ENCODE measurements at places on chromosomes 11 and 22.

- no peak for DNase-seq
These were observed 4.2 kb upstream of the UVRAG start for GRCh38 chr11:75810637-75811390.

- no peak for DNase-seq
These were observed 158.4 kb downstream of the ETS1 start for GRCh38 chr11:128428935-128429334.

DNA sequence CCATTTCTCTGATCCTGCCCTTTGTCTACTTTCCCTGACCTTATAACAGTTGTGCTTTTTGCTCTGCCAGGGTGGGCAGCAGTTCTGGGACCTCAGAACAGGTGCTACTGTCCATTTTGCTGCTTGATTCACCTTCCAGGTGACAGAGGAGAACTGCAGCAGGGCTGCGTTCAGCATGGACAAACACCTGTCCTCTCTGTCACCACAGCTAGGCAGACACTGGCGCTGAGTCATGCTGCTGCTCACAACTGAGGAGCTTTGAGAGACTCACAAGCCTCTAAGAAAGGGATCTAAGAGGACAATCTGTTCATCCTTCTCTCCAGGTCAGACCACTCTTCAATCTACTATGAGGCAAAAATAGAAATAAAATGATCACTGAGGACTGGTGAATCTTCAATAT lies 1144.5 kb upstream of the CCDC90B start:
- DNase-seq, result no peak

GRCh38 chr11:79942090-79942489 lies 501.3 kb upstream of the TENM4 start:
- DNase-seq, result no peak

DNA sequence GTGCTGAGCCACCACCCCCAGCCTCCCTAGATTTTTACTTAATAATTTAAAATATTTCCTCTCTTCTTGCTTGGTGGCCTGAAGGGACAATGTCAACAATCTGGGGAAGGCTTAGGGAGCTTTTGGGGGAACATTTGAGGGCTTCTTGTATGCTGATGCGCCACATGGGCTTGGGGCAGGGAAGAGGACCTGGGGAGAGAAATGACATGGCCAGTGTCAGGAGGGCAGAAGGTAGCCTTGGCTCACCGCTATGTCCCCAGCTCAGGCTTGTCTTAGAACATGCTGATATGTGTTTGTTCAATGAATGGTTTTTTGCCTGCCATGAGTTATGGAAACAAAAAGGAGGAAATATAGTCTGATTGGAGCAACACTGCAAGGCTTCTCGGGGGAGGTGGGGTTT lies 51.6 kb downstream of the ST14 start:
- DNase-seq, result no peak

DNA sequence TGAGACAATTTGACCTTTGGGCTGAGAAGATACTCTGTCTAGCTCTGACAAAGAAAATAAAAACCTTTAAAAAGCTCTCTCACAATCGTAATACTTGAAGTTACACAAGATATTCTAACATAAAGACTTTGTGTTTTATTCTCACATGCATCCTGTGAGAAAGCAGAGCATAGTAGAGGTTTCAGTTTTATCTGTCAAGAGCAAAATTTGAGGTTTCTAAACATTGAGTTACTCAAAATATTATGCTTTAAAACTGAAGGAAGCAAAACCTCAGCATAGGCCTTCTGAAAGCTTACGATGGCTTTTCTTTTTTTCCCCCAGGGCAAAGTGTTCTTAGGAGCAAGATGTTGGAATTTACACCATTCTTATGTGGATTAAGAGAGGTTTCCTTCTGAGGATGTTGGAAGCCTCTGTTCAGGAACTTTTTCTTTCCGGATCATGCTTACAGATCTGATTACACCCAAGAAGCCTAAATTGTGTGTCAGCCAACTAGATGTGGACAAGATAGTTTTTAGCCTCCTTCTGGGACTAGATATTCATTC lies 15.0 kb upstream of the OR51M1 start:
- DNase-seq, result no peak

- DNase-seq, result no peak
These were observed 27.4 kb downstream of the FBLN1 start for GRCh38 chr22:45529971-45530575.

DNA sequence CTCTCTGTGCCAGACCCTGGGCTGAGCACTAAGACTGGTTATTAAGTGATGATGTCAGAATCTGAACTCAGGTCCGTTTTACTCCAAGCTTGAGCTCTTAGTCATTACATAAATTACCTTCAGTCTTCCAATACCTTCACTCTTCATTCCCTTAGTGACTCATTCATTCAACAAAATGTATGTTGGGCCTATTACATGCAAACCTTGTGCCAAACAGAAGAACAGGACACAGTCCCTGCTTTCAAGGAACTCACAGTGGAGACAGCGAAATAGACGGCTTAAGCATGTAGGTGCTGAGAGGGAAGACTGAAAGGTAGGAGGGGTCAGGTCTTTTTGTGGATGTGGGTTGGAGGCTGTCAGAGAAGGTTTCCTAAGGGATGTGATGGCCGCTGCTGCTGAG lies 3.3 kb downstream of the KCTD14 start:
- DNase-seq, result no peak

DNA sequence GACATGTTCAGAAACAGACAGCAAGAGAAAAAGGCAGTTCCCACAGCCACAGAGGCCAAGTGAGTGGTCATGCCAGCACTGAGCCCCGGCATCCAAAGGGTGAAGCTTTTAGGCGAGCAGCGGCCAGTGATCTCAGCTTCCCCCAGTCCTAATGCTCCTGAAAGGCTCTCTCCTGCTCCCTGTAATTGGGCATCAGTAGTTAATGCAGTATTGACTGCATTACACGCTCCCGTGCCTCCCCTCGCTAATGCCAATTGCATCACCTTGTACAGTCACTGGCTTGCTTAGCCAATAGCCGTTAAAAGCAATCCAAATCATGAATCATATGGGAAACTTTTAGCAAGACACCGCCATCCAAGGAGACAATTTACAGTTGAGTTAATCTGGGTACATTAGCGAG lies 4.9 kb downstream of the LMO1 start:
- DNase-seq, result no peak

- DNase-seq, result no peak
These were observed 9.5 kb upstream of the GNAZ start for GRCh38 chr22:23060612-23061400.

DNA sequence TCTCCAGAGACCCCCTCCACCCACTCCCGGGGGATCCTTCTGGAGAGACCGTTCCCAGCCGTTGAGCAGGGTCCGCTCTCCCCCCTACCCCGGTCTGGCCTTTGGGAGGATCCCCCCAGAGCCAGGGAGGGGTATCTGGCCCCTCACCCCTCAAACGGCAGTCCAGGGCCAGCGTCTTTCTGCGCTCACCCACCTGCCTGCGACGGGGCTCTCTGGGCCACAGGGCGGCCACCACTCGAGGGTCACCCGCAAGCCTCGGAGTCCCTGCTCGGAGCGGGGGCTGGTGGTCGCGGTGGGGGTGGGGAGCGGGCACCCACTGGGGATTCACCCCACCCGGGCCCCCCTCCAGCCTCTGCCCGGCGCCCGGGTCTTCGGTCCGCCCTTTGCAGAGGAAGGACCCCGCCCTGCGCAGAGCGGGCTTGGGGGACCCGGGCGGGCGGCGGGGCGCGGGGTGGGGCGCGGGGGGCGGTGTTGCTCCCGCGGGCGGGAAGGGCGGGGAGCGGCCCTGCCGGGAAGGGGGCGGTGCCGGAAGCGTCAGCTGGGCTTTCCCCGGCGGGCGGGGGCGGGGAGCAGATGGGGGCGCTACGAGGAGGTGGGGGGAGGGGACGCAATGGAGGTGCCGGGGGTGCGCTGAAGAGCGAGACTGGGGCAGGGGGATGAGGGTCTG lies 16.6 kb downstream of the CRELD2 start:
- peak; percentile 93 for DNase-seq

DNA sequence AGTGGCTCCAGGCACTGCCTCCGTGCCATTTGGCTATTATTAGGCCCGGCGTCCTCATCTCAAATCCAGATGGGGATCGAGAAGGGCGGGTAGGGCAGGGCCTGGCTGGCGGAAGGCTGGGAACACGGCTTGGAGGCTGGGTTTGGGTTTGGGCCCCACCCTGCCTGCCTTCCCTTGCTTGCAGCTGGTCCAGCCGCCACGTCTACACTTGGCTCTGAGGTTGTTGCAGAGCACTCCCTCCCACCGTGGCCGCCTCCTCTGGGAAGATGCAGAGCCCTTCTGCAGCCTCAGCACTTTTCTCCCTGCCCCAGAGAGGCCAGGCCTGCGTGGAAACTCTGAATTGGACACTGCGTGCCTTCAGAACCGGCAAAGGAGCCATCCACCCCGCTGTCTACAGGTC lies 5.2 kb upstream of the SMTN start:
- peak; percentile 90 for DNase-seq

DNA sequence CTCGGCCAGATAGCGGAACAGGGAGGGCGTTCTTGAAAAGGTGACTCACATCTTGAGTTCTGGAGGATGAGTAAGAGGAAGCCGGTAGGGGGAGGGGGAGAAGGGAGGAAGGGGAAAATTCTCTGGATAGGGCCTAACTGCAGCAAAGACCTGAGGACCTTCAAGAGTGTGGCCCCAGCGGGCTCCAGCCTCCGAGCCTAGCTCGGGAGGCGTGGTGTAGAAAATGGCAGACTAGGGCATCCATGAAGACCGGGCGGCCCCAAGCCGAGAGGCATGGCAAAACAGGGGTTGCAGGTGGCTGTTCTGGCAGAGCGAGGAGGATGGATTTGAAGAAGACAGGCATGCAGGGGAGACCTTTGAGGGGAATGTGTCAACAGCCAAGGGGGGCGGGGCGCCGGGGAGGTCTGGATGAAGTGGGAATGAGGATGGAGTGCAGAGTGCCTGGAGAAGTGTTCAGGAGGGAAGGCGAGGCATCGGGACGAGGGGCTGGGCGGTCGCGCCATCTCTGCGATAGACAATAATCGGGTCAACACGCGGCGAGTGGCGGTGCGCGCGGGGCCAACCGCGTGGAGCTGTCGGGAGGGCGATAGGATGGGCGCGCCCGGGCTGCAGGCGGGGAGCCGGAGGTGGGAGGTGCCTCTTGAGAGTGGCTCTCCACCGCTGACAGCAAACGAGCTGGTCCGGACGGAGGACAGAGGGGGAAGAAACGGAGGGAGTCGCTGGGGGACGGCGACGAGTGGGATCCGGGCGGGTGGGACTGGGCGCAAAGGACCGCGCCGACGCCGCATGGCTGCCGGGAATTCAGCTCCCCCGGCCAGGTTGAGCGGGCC lies 40.0 kb upstream of the CREB3L1 start:
- peak; percentile 83 for DNase-seq

GRCh38 chr11:33898957-33899356 lies 7.1 kb upstream of the LMO2 start:
- DNase-seq, result no peak

- DNase-seq, result no peak
These were observed 2.2 kb downstream of the OR8B12 start for GRCh38 chr11:124541204-124541603.

DNA sequence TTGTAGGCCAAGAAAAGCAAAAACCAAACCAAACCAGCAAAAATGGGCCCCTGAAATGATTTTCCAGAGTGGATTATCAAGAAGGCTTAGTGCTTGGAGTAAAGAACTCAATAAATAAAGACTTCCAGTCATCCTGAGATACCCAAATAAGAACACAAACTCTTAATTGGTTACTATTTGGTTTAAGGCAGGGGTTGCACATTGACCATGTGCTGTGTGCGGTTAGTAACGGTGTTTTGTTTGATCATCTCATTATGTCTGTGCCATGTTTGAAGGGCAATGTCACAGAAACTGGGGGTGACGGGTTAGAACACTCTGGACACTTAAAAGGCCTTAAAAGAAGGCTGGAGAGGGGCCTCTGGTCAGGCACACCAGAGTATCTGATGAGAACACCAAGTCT lies 9.7 kb upstream of the MICAL3 start:
- no peak for DNase-seq

GRCh38 chr11:35030716-35031213 lies 108.2 kb upstream of the CD44 start:
- peak; percentile 80 for DNase-seq

DNA sequence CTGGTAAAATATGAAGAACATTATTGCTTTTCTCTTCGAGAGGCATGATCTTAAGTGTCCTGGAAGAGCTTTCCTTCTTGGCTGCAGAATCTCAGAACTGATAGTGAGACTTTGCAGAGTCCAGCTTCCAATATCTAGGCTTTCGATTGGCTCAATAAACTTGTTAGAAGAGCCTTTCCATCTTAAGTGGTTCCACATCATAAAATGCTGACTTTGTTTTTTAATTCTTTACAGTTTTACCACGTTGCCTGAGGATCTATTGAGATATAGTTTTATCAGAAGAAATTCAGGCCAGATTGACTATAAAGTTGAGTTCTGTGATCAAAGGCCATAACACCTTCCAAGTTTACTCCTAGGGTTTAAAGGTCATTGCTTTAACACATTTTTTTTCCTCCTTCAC lies 15.6 kb upstream of the DNAJB7 start:
- no peak for DNase-seq

GRCh38 chr22:47236718-47237117 lies 474.3 kb downstream of the TBC1D22A start:
- DNase-seq, result no peak

DNA sequence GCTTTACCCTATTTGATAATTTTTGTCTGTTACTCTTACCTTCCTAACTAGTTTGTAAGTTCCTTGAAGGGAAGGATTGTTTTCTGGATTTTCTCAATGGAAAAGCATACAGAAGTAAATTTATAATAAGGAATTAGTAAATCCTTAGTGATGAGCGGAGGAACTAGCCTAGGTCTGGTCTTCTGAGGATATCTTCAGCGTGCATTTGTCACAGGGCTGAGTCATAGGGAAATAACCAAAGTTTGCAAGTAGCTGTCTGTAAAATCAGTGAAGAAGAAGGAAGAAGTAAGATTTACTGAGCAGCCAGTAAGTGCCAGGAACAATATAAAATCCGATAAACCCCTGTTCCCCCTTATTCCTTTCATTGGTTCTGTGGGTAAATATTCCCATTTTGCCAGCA lies 162.7 kb upstream of the SORL1-AS1 start:
- DNase-seq, result no peak

GRCh38 chr11:59724066-59724465 lies 10.4 kb upstream of the OR10V1 start:
- no peak for DNase-seq

- no peak for DNase-seq
These were observed 409.6 kb downstream of the GUCY1A2 start for GRCh38 chr11:106608677-106609076.

GRCh38 chr11:86145439-86146156 lies 76.7 kb upstream of the PICALM start:
- no peak for DNase-seq

GRCh38 chr11:31972623-31973022 lies 118.3 kb upstream of the RCN1 start:
- no peak for DNase-seq

- no peak for DNase-seq
These were observed 547.6 kb downstream of the INSC start for GRCh38 chr11:15662285-15662684.

- DNase-seq, result no peak
These were observed 181.8 kb downstream of the BUD13 start for GRCh38 chr11:116590844-116591570.

DNA sequence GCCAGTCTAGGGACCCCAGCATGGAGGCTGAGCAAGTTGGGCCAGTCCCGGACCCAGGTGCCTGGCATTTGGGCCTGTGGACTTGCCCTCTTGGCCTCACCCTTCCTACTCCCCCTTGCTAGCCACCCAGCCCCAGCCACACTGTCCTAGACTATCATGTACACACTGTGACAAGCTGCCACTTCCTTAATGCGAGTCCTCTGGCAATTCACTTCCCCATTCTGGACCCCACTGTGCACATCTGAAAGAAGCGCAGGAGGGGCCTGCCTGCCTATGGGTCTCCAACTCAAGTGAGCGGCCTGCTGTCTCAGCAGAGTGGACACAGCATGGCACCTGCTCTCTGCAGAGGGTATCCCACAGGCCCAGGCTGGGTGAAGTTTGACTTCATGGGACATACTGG lies 68.5 kb upstream of the LMO1 start:
- DNase-seq, result no peak

- peak; percentile 27 for DNase-seq
These were observed 722 bp downstream of the IFITM10 start for GRCh38 chr11:1749395-1750351.
